WTC11 (cell line): ENCODE measurements at places on chromosomes 16 and 17.

DNA sequence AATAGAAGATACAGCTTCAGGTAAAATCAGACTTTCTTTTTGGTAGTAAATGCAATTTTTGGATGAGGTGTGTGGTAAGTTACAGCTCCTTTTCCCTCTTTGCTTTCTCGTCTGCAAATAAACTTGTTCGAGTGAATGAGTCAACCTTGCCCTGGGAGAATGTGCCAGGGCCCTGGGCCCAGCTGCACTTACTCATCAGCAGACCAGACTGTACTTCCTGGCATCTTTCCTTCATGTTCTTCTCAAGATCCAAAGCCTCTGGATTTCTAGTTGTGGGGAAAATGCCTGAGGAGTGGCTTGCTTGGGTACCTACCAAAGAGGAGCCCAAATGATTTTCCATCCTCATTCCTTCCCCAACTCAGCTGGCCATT, 5.4 kb upstream of the G6PC1 start:
- DNase-seq = no peak

GRCh38 chr17:37521821-37522220, 32.1 kb downstream of the DUSP14 start:
- no peak for DNase-seq

DNA sequence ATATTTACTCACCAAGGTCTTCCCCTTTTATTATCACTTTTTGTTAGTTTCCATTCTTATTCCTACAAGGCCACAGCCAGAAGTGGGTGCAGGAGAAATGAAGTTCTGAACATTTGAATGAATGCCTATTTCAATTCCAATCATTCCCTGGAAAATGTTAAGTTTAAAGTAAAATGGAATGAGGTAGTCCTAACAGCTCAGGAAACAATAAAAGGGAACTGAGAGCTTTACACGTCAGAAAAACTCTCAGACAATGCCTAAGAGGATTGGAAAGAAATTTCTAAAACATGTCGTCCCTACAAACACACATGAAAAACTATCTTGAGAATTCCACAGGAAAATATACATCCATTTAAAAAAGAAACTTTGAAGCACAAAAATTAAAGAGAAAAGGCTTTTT, 238.8 kb downstream of the STX8 start:
- no peak for DNase-seq

DNA sequence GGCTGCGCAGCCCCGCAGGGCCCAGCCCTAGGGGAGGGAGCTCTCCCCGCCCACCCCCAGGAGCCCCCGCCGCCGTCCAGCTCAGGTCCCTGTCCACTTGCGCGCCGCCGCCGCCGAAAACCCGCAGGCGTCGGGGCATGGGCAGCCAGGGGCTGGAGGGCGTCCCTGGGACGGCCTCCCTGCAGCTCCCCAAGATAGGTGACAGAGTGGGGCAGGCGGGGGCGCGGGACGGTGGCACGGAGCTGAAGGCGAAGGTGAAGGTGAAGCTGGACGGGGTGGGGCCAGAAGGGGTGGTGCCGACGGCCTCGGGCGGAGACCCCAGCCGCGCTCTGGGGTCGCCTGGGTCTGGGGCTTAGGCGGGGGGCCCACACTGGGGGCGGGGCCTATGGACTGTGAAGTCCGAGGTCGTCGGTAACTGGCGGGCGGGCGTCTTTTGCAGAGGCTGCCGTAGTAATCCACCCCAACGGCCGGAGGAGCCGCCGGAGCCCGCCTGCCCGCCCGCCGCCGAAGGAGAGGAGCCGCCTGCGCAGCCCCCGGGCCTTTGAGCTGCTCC, 27.2 kb downstream of the SREBF1 start:
- peak; percentile 84 for DNase-seq

DNA sequence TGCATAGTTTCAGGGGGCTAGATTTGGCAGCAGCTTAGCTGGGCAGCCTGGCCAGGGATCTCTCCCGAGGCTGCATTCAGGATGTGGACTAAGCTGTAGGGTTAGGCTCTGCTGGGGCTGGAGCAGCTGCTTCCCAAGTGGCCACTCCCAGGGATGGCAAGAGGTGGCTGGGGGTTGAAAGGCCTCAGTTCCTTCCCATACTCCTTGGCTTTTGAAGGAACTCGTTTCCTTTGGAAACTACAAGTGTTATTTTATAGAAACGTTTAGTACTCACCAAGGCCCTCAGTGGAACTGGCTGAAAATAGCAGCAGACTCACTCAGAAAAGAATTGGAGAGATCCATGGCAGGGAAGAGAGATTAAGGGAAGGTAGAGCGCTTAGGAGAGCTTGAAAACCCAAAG, 76.4 kb downstream of the WWP2 start:
- DNase-seq = no peak

DNA sequence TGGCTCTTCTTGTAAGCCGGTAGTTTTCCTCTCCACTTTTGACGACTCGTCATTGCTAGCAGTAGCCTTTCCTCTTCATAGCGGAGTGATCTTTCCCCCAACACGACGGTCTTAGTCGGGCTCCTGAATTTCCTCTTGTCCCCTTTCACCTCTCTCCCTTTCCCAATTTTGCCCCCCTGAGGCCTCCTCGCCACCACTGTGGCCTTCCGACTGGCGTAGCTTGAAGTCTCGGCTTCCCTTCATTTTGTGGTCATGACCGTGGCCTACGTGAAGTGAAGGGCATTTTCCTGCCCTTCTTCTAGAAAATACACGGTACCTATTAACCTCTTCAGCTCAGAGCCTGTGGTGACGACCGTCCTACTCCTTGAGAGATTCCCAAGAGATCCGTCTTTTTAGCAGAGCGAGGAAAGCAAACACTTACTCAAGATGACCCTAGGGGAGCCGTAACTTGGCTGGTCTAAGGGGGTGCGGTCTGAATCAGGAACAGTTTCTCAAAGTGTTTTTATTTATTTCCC, 787 bp downstream of the PRKAR1A start:
- no peak for DNase-seq

DNA sequence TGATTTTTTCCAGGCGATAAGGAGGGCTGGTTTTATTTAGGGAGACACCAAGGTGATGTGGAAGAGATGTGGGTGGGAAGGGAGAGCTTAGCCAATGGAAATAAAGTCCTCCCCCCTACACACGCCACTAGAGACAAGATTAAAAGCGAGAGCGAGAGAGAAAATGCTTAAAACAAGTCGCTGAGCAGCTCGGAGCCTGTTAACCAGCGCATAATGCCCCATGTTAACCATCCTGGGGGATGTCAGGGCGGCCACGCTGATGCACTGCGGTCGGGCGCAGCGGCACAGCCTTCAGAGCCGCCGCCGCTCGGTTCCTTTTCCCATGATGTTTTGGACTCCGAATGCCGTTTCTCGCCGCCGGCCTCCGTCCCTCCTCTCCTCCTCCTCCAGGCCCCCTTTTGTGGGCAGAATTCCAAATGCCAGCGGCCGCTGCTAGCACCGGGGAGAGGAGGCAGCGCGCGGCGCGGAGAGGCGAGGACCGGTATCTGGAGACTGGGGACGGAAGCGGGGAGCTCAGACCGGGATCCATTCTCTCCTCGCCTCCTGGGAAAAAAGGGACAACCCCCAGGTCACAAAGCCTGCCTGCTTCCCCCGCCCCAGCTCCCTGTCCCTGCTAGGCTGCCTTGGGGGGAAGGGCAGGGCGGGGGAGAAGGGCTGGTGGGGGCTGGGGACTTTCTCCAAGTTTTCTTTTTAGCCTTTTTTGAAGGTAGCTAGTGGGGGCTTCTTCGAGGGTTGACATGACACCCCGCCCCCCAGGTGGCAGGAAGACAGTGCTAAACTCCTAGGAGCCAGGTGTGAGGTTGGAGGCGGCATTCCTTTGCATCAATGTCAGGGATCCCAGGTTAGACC, 98.1 kb upstream of the CCL2 start:
- peak; percentile 85 for DNase-seq

GRCh38 chr16:88064889-88065746, 113.9 kb downstream of the BANP start:
- no peak for DNase-seq

GRCh38 chr16:391885-392335, 5.1 kb upstream of the NME4 start:
- peak; percentile 88 for DNase-seq

DNA sequence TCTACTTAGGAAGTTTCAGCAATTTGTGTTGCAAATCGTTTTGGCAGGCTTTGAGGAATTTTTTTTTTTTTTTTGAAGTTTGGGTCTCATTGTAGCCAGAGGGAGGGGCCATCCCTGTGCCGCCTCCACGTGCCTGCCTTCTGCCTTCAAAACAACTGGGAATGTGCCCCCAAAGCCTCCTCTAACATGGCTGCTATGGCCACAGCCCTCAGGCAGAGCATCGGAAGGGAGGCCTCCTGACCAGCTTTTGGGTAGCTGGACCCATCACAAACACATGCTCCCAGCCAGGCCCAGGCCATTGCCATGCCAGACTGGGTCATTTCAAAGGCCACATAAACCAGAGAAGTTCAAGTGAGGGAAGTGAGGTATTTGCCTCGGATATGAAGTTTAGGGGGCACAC, 21.5 kb downstream of the C16orf82 start:
- DNase-seq = no peak

DNA sequence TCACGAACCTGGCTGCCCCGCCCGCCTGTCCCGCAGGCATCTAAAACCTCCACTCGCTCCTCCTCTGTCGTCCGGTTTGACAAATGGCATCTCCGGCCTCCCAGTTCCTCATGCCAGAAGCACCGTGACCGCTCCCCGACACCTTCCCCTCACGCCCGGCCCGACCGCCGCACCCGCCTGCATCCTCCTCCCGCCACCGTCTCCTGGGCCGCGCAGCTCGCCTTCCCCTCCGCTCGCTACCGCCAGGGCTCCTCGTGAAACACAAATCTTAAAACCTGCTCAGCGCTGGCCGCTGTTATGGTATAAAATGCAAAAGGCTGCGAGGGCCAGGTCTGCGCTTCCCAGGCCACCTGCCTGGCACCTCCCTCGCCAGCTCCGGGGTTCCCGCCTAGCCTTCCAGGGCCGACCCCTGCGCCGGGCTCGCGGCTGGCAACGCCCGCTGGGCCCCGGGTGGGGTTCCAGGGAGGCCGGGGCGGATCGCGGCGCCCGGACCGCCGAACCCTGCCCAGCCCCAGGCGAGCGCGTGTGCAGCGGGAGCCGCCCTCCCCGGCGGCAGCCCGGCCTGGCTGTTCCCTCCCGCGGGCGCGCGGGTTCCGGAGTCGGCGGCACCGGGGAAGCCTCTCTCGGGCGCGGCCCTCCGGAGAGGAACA, 488 bp downstream of the SPSB3 start:
- peak; percentile 42 for DNase-seq

GRCh38 chr17:57071991-57072944, 12.8 kb upstream of the AKAP1 start:
- no peak for DNase-seq

DNA sequence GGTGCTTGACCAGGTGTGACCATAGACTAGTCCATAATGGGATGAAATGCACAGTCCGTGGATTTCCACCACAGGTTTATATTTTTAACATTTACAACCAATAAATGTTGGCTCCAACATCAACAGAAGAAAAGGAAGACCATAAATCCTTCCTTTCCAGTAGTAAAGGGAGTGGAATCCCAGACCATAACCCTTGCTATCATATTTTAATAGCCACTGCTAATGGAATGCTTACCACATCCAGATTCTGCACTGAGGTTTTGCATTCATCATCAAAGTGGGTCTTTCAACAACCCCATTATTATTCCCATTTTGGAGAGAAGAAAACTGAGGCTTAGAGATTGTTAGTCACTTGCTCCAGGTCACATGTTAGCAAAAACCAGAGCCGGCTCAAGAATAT, 106.7 kb downstream of the FOXL1 start:
- no peak for DNase-seq

DNA sequence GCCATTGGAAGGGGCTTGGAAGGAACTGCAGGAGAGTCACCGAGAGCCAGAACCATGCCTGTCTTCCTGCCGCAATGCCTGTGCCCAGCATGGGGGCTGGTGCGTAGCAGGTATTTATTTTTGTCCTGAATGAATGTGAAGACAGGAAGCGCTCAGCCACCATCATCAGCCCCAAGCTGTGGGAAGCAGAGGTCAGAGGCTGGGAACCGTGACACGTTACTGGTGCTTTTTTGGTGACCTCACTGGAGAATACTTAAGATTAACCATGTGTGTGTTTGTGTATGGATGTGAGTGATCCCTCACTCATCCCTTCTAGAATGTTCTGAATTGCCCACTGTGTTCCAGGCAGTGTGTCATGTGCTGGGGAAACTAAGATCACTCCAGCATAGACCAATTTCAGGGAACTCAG, 343.8 kb downstream of the SNX29 start:
- no peak for DNase-seq

DNA sequence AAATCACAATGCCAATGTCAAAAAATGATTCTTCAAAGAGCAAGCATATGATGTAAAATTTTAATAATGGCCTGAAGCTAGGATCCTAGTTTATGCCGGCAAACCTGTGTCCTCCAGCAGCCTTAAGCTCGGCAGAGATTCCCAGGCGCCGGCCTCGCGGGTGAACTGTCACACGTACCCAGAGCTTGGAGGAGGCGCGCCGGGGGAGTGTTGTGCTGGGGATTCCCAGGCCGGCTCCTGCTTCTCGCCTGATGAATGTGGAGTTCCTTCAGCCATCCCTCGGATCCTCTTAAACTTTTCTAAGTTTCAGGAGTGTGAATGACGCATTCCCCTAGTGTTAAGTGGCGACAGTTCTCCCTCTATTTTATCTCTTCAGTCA, 19.1 kb upstream of the NTN1 start:
- DNase-seq = peak; percentile 50

- DNase-seq = peak; percentile 23
Measured at GRCh38 chr16:20004931-20005330, 68.8 kb downstream of the GPR139 start.

- DNase-seq = peak; percentile 33
Measured at GRCh38 chr17:39244016-39244599, 18.4 kb upstream of the STAC2 start.

- DNase-seq = no peak
Measured at GRCh38 chr17:70564006-70564620, 394.8 kb downstream of the KCNJ2 start.

DNA sequence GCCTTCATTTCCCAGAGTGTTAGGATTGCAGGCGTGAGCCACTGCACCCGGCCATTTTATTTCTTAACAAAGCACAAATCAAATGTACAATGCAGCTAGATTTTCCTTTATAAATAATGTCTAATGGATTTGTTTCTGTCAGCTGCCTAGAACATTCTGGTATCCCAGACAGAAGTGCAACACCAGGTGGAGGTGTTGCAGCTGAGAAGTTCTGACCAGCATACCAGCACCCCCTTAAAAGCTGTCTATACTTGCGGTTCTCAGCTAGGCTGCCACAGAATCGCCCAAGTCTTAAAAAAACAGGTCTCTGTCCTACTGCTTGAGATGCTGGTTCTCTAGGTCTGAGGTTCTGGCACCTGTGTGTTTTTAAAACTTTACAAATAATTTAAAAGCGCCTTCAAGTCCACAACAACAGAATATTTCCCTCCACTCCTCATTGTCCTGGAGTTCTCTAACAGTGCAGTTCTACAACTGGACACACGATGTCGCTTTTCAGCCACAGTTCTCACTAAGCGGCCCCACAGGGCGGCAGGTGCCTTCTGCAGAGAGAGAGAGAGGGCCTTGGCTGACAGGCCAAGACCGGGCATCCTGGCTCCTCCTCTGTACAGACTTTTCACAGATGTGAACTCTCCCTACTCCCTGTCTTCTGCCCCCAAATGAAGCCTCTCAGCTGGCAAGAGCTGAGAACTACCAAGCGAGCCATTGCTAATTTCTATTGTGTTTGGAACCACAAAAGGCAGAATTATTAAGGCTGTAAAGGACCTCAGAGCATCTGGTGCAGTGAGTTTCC, 32.6 kb upstream of the MEOX1 start:
- DNase-seq = peak; percentile 86

- no peak for DNase-seq
Measured at GRCh38 chr16:67874372-67874771, 1.5 kb downstream of the EDC4 start.
